ENCODE measurements at places on chromosomes 13 and 19.

- no peak for DNase-seq
These were observed 378.5 kb downstream of the ENOX1 start for GRCh38 chr13:43408274-43408673.

GRCh38 chr19:31109636-31110035, 239.6 kb downstream of the TSHZ3 start:
- DNase-seq, result no peak

GRCh38 chr13:113508521-113509254, 18.2 kb upstream of the DCUN1D2 start:
- no peak for DNase-seq

DNA sequence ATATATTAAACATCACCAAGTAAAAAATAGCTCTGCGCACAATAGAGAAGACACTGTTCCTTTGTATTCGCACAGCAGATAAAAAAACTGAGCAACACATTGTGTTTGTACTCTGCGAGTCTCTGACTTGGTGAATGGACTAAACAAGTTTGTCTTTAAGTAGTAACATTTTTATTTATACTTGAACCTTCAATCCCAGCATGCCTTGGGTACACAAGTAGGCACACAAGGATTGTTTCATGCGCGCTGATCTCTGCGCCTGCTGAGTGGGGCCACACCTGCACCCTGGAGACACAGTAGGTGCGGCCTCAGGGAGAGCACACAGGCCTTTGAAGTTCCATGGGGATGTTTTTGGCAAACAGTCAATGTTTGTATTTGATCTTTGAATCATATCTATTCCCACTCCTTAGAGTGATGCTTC, 318.9 kb downstream of the MYO16 start:
- no peak for DNase-seq

- DNase-seq, result no peak
These were observed 1139.7 kb upstream of the SPRY2 start for GRCh38 chr13:81480634-81481033.

GRCh38 chr19:30334841-30335240, 37.3 kb upstream of the ZNF536 start:
- no peak for DNase-seq

- no peak for DNase-seq
These were observed 1291.7 kb upstream of the MIR17HG start for GRCh38 chr13:90055760-90056159.

- no peak for DNase-seq
These were observed 16.1 kb upstream of the SPART start for GRCh38 chr13:36362251-36362650.

GRCh38 chr13:39197647-39198007, 159.4 kb downstream of the NHLRC3 start:
- DNase-seq, result no peak

GRCh38 chr19:53903055-53903680, 5.9 kb upstream of the CACNG7 start:
- DNase-seq, result no peak

GRCh38 chr19:54279406-54279962, 1.4 kb downstream of the LILRB2 start:
- no peak for DNase-seq

GRCh38 chr13:111210544-111211469, 95.7 kb downstream of the ARHGEF7 start:
- DNase-seq, result no peak

DNA sequence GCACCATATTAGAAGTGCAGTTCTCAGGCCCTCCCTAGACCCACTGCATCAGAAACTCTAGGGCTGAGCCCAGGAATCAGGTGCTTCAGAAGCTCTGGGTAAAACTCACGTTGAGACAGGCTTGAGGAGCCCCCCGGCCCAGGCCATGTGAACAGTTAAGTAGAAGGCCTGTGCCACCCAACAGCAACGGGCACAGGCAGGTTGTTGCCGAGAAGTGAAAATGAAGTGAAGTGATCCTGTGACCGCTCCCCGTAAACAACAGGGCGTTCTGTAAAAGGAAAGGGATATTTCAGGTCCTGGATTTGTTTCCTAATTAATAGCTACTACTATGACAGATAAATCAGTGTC, 128.8 kb downstream of the ATP11A start:
- no peak for DNase-seq

DNA sequence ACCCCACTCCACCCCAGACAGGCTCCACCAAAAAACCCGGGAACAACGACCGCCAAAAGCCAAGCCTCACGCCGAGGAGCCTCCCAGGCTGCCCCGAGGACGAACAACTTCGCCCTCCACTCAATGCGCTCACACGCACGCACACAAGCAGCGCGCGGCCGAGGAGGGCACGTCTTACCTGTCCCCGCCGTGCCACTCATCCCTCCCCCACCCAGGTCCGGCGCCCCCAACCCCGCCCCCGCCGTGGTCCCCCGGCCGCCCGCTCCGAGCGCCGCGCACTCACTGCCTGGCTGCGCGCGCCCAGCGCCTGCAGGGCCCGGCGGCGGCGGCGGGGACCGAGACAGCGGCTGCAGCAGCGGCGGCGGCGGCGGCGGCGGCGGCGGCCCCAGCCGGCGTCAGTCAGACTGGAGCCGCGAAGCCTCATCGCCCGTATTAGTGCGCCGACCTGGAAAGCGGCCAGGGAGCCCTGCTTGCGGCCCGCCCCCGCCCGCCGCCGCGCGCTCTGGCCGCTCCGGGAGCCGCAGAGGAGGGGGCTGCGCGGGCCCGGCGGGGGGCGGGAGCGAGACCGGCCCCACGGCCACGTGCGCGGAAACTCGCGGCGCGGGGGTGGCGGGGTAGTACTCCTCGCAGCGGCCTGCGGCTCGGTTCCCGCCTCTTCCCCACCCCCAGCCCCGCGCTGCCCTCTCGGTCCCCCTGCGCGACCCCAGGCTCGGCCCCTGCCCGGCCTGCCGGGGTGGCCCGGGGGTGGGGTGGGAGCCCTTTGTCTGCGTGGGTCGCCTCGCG, at the start of gene SMAD9:
Gene SMAD9 (minus strand): TSS at position 406 of the 783 bp plus-strand sequence. CDS start 40,549 bp downstream, outside the sequence.
- no peak for DNase-seq

- no peak for DNase-seq
These were observed 9.4 kb downstream of the ZSCAN18 start for GRCh38 chr19:58088521-58089052.

GRCh38 chr13:113049521-113049941, 56.1 kb upstream of the F7 start:
- DNase-seq, result no peak

GRCh38 chr19:22617614-22618320, 16.4 kb upstream of the ZNF492 start:
- no peak for DNase-seq

All from activated effector memory CD4-positive, alpha-beta T cell treated with Interleukin-2 at 50 U/mL for 16 hours (primary cell).